Fibroblast of gingiva (primary cell): ENCODE measurements at places on chromosomes 4 and X.

- DNase-seq, result no peak
Observed at GRCh38 chr4:180391613-180392012, 1851.6 kb upstream of the TENM3 start.

- DNase-seq, result peak; percentile 87
Observed at GRCh38 chrX:17564689-17565409, 172.4 kb upstream of the SCML1 start.

GRCh38 chr4:38106886-38107514, 146.8 kb downstream of the PTTG2 start:
- DNase-seq, result no peak

- DNase-seq, result no peak
Observed at GRCh38 chr4:89071311-89071710, 14.3 kb upstream of the FAM13A start.

DNA sequence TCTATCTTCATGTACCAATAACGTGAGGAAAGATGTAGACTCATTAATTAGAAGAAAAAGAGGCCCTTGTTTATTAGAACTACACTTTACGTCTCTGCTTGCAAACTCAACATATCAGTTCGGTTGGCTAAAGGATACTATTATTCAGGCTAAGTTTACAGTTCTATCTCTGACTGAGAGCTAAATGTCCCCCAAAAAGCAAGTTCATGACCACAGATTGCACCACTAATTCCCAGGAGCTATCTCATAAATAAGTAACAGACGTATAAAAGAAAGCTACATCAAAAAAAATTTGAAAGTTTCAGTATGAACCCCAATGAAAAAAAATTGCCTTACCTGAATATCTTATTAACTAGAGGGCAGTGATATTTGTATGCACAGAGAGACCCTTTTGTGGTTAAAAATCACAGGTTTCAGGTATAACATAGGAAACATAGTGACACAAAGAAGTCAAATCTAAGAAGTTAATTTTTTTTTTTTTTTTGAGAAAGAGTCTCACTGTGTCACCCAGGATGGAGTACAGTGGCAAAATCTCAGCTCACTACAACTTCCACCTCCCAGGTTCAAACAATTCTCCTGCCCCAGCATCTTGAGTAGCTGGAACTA, 128.9 kb downstream of the MAB21L2 start:
- DNase-seq, result no peak

- DNase-seq, result no peak
Observed at GRCh38 chr4:40227284-40227683, 30.5 kb downstream of the RHOH start.
